Cardiac atrium fibroblast (primary cell): ENCODE measurements at places on chromosomes 2 and 18. TPM values are rescaled to one million over a fixed set of nuclear protein-coding genes. Genes with fewer than 3 reads are reported as not detected.

UPP2 gene
- total RNA-seq = not detected in 2 replicates

SFTPB gene
- total RNA-seq = not detected in 2 replicates

ZNF804A gene
- 0.32 TPM in 1 of 2 replicates, not detected in the other for total RNA-seq

NDC80 gene
- total RNA-seq = 5.2 and 9.1 TPM in 2 replicates

GAL3ST2 gene
- total RNA-seq = not detected in 2 replicates

HAAO gene
- total RNA-seq = not detected in 2 replicates
